ENCODE measurements at places on chromosomes 16 and 17.
A peak's percentile ranks its signal among the peaks of the same experiment; 100 is the strongest.

GRCh38 chr16:400061-400591 lies 1.6 kb upstream of the DECR2 start:
- DNase-seq: no peak

DNA sequence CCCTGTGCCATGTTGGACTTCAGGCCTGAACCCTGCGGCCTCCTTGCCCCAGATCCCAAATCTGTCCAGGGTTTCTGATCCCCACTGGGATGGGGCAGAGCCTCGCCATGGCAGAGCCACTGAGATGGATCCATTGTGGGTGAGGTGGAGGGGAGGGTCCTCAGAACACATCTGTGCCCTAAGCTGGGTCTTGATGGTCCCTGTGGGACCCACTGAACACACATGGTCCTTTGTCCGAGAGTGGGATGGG lies 38.0 kb upstream of the KSR1 start:
- no peak for DNase-seq

GRCh38 chr17:39555368-39555767 lies 52.4 kb downstream of the NEUROD2 start:
- DNase-seq: no peak

DNA sequence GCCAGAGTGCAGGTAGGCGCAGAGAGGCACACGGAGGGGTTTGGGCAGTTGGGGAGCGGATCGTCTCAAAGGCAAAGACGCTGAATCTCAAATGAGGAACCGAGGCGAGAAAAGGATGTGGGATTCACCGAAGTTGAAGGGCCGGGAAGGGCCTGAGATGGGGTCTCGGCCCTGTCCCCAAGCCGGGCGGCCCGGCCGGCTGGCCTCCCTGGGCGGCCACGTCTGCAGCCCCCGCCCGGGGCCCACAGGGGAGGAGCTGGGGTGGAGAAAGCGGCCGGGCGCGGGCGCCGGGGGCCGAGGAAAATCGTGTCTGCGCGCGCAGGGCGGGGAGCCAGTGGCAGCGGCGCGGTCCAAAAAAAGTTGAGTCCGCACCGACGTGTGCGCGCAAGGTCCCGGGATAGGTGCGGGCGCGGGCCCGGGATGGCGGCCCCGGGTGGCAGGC lies 458 bp downstream of the SLC12A4 start:
- no peak for DNase-seq

GRCh38 chr16:65532258-65532657 lies 410.4 kb upstream of the CDH11 start:
- peak; percentile 20 for DNase-seq

- DNase-seq: no peak
Observed at GRCh38 chr17:40540448-40540847, 24.8 kb downstream of the CCR7 start.

GRCh38 chr17:2183346-2183745 lies 120.2 kb downstream of the SMG6 start:
- DNase-seq: no peak

GRCh38 chr17:18250259-18250658 lies 8.3 kb downstream of the FLII start:
- peak; percentile 27 for DNase-seq

GRCh38 chr17:8788998-8789397 lies 10.2 kb downstream of the MFSD6L start:
- no peak for DNase-seq

DNA sequence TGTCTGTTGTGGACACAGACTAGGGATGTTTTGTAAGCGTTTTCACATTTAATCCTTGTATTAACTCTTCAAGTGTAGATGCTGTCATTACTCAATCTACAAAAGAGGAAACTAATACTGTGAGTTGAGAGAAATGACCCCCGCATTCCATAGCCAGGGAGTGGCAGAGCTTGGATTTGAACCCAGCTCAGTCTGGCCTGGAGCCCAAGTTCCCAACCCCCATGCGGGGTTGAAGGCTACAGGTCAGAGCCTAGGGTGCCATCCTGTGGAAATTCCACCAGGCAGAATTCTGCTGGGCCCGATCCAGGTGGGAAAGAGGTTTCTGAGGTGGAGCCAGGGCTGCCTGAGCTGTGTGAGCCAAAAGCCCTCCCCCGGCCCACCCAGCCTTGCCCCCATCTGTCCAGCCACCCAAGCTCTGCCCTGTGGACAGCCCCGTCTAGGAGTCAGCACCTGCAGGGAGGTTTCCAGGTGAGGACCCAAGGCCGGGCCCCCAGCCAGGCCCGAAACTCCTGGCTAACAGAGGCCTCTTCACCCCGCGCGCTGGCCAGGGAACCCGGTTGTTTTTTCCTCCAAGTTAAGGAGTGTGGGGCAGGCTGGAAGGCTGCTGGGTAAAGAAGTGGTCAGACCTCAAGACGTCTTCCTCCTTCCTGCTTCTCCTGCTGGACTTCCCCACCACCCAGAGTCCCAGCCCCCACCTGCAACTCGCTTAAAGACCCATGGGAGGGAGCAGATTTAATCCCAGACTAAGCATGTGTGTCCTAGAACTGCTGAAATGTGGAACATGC lies 5.7 kb downstream of the MMP15 start:
- DNase-seq: no peak

GRCh38 chr16:69909760-69910159 lies 41.4 kb upstream of the CLEC18A start:
- DNase-seq: no peak

- DNase-seq: no peak
Observed at GRCh38 chr17:10120749-10121148, 77.7 kb downstream of the GAS7 start.

DNA sequence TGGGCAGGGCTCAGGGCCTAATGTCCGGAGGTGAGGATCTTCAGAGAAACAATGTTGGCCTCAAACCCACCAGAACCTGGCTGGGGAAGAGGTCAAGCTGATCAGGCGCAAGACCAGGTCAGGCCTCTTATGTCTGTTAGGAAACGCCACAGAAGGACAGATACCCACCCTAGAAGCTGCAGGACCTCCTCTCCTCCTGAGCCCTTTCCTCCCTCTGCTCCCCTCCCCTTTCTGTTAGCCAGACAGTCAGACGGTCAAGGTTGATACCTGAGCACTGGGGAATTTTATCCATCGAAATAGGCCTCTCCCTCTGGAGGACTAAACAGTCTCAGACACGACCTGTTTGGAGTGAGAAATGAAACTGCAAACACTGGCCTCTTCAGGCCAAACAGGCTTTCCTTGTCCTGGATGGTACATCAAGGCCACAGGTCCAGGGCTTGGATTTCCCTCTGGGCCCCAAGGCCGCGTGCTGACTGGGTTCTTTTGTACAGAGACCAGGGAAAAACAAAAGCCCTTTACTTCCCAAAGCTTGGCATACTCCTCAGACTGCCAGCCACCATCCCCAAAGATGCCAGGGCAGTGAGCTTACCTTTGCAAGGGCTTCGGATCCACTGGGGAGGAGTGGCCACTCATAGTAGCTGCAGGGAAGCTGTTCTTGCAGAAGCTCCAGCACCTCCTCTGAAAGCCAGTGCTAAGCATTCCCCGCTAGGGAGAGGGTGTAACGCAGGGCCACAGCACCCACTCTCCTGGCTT lies 135.8 kb downstream of the CCDC182 start:
- DNase-seq: no peak

DNA sequence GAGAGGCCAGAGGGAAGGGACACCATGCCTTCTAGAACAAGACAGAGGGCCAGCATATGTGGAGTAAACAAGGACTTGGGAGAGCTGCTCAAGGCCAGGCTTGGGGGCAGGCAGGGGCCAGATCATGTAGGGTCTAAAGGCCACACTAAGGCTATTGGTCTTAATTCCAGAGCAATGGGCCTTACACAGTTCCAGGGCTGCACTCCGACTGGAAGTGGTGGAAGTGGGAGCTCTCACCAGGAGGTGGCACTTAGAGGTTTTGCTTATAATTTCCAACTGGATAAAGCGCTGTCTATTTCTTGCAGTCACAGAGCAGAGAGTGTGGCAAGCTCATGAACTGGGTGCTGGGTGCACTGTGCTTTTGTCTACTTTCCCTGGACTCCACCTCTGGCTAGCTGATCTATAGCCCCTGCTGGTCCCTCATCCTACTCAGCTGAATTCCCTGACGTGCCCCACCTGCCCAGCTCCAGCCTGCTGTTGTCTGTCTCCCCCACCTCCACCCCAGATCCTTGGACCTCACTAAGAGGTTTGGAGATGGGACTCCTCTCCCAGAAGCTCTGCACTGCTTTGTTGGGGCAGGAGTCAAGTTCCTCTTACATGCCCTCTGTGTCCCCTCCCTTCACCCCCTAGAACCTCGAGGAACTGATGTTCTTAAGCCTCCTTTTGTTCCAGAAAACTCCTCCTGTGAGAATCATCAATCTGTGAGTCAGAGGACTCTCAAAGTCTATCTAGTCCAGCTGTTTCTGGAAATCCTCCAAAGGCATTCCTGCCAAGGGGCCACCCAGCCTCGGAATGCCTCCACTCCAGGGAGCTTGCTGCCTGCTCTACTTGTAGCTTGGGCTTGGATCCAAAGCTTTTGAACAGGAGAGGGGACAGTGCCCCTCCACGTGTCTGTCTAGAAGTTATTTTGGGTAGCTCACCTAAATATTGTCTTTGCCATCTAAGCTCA lies 48.1 kb upstream of the KSR1 start:
- no peak for DNase-seq

GRCh38 chr17:9001559-9001958 lies 19.8 kb upstream of the NTN1 start:
- DNase-seq: no peak

- no peak for DNase-seq
Observed at GRCh38 chr17:54864636-54865356, 35.9 kb upstream of the TOM1L1 start.

DNA sequence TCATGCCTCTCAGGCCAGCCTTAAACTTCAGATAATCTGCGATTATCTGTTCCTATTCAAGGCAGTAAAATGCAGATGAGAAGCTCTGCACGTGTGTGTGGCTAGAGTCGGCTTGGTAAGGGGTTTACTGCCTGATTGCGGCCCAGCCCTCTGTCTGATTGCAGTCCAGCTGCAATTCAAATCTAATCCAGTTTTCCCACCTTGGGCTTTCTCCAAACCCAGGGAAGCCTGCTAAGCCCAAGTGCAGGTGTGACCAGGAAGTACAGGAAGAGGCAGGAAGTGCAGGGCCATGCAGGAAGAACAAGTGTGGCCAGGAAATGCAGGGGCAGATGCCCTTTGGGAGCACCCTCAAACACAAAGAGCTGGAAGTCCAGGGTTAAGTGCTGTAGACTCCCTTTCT lies 314.9 kb downstream of the CEP112 start:
- DNase-seq: no peak

- DNase-seq: no peak
Observed at GRCh38 chr16:70738083-70738977, 52.5 kb upstream of the MTSS2 start.

DNA sequence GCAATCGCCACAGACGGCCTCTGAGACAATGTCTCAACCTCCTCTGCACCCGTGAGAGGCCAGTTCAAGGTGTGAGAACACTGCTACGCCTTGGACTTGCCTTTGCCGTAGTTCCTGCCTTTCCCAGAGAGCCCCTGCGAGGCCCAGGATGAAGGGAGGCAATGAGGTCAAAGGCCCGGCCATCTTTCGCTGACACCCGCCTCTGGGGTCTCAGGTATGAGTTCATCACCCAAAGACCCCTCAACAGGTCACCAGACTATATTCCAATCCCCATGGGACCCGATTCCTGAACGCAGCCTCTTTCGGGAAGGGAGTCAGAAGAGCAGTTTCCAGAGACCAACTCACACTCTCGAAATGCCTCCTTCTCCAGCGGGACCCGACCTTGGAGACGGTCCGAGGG lies 573.5 kb downstream of the KCNJ18 start:
- no peak for DNase-seq

DNA sequence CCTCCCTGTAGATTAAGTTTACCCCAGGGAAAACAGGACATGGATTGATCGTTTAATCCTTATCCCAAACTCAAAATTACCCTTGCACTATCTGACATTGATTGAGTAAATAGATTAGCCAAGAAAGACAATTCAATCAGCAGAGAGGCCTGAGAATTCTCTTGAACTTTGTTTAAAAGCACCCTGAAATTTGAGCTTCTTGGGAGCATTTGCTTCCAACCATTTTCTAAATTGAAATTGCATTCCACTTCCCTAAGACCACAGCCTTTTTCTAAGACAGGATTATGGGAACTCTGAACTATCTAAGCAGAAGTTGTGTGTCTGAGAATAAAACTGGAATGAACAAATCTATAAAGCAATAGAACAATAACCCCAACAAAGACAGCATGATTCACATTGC lies 76.6 kb upstream of the TNRC6A start:
- DNase-seq: no peak

DNA sequence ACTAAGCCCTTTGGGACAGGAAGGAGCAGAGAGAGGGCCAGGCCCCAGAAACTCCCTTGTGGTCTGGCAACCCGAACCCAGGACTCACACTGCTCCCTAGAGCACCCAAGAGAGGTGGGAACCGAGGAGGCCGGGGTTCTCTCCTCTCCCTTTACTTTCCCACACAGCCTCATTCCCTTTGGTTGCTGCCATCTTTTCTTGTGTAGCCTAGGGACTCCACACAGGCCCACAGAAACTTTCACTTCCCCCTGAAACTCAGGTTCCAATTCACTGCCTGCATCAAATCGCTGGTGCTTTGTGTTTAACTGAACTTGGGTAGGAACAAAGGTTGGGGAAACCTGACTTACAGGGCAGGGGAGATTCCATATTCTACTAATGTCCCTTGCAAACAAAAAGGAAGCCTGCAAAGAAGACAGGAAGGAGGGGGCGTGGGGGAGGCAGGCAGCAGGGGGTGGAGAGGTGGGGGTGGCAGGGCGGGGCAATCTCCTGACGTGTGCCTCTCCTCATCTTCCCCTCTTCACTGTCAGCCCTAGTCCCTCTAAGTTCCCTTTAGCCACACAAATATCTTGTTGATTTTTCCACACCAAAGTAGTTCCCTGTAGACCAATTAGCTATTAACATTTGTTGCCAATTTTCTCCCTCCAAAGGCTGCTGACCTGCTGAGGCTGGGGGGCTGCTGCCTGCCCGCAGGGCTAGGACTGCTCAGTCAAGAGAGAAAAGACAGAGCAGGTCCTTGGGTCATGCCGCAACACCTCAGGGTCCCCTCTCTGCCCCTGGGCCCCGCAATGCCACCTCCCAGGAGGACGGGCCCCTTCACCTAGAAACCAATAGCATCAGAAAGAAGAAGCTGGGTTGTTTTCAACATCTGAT lies 8.0 kb downstream of the ST3GAL2 start:
- no peak for DNase-seq

- no peak for DNase-seq
Observed at GRCh38 chr16:73823205-73823849, 473.3 kb upstream of the PSMD7 start.

GRCh38 chr16:77344341-77344740 lies 90.5 kb downstream of the ADAMTS18 start:
- DNase-seq: no peak

GRCh38 chr17:36947922-36948716 lies 635 bp upstream of the AATF start:
- DNase-seq: peak; percentile 44

GRCh38 chr16:89349947-89350633 lies 132.6 kb downstream of the ZNF778 start:
- DNase-seq: no peak

GRCh38 chr16:21279501-21279900 lies 1.4 kb upstream of the CRYM start:
- no peak for DNase-seq

GRCh38 chr16:50371936-50372595 lies 3.3 kb upstream of the BRD7 start:
- DNase-seq: peak; percentile 49

All from COR-L47 (cell line).